GM12892 (cell line): ENCODE measurements at places on chromosomes 12 and 14.

DNA sequence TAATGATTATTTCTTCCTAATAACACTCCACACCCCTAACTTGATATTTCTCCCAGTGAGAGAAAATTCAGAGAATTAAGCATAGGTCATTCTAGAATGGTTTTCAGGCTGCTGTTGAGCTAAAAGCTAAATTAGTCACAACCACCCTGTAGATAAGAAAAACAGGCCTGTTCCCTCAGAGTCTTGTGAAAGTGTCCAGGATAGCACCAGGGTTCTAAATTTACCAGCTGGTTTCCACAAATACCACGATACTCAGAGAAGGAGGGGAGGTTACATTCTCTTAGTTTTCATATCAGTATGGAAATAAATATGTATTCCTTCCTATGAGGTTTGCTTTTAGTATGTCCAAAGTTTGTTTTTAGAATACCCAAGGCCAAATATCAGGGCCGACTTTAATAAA is 66.0 kb upstream of the YARS2 start:
- no peak for DNase-seq

DNA sequence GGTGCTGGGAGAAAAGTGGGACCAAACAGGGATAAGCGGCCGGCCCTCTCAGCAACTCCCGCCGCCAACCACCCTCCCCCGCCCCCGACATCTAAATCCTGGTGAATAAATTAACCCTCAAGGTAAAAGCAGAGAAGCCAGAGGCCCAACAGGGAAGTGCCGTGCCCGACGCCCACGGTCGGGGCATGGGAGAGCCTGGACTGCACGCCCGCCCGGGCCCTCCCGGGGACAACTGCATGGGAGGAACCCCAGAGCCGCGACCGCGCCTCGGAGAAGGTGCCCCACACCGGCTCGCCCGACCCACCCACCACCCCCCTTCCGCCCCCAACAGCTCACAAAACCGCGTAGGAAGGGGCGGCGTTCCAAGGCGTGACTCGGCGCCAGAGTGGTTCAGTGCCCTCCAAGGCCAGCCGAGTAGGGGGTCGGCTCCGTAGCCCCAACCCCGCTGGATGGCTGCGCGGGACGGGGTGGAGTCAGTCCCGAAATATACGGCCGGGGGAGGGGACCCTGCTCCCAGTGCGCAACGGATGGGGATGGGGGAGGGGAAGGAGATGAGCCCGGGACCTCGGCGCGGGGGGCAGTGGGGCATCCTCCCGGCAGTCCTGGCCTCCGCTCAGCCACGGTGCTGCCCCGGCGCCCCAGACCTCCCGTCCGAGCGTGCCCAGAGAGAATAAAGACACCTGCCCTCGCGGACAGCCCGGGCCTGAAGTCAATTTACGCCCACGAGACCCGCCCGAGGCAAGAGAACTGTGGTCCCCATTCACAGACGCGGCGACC is 732 bp downstream of the SLC25A29 start:
- DNase-seq: no peak

- DNase-seq: no peak
Measured at GRCh38 chr14:71036433-71036832, 129.2 kb downstream of the PCNX1 start.

- no peak for DNase-seq
Measured at GRCh38 chr12:13431041-13431440, 234.5 kb downstream of the EMP1 start.

GRCh38 chr14:95237121-95237957 is 80.0 kb upstream of the DICER1 start:
- no peak for DNase-seq

DNA sequence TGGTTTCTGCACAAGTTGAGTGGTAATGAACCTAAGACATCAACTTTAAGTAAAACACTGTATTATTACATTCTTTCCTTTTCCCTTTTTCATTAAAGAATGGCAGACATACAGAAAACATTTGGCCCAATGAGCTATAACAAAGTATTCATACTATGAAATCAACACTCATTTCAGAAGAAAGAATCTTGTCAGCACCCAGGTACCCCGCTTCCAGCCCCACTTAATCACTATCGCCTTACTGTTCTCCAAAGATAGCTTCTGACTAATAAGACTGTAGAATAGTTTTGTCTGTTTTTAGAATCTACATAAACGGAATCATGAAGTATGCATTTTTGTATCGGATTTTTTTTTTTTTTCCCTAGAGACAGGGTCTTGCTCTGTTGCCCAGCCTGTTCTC is 9.5 kb downstream of the CNTN1 start:
- no peak for DNase-seq

DNA sequence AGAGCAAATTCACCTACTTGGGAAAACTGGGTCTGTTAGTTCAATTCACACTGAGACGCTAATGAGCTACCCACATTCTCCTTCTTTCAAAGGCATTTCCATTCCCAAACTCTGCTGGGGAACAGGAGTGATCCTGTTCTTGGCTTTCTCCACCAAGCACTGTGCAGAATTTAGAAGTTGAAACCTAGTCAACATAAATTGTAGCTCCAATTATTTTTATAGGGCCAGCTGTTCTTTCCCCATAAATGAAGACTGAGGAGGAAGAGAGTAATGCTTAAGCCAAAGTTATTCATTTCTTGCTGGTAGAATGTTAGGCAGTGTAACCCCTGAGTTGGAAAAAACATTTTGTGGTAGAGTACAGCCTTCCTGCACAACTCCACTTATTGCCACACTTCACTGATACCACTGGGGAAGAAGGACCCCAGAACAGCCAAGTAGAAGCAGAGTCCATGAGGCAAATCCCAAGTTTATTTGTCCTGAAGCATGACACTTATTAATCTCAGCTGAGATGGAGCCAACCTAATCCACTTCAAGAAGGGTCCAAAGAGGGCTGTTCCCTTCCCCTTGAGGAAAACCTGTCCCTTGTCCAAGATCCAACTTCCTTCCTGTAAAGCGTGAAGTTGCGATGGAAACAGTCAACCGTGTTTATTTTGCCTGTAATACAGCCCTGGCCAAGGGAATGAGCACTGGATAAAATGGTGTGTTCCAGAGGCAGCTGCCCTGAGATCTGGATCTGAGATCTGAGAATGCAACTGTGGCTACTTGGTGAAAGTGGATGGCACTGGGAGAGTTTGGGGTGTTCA is 151.8 kb downstream of the TBX5 start:
- no peak for DNase-seq

DNA sequence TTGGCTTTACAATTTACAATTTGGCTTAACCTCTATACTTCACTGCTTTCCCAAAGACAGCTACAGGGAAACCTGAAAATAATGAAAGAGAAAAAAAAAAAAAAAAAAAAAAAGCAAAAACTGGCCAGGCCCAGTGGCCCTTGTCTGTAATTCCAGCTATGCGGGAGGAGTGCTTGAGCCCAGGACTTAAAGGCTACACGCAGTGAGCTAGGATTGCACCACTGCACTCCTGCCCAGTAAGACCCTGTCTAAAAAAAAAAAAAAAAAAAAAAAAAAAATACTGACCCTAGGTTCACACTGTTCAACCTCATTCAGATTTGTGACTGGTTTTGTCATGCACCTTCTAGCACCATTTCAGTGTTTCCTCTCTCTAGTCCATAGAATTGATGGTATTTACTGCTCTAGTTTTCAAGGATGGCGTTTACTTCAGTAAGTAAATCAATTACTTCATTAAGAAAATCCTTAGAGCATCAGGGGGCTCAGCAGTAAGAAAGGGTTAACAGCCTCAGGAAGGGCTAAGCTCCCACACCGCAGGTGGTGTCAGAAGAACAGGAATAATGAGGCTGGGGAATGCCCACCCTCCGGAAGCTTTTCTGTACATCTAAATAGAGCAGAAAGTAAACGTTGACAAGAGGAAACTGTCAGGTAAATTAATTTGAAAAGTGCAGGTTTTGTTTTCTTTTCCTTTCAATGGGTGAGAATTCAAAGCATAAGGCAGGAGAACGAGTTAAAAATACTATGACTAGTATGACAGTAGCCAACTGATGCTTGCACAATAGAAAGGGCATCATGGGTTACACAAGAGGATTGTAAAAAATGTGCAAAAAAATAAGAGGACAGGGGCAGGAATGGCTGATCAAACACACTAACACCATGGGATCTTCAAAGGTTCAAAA is 115.0 kb upstream of the MDM1 start:
- no peak for DNase-seq

- DNase-seq: no peak
Measured at GRCh38 chr14:44107156-44107555, 399.9 kb downstream of the FSCB start.

DNA sequence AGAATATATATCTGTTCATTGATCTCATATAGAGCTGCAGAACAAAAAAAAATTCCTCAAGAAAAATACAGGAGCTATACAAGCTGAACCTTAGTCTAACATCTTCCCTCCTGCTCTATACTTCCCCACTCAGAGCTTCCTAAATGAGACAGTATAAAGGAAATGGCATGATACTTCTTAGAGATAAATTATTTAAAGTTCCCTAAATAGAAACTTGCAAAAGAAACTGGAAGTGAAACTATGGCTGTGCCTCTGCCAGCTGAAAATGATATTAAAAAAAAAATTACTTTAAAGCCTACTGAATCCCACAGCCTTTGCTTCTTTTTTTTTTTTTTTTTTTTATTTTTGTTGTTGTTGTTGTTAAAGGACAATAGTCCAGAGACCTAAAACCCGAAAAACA is 11.6 kb upstream of the NEK9 start:
- no peak for DNase-seq

GRCh38 chr14:72291908-72292688 is 359.9 kb downstream of the RGS6 start:
- DNase-seq: peak; percentile 17

- DNase-seq: no peak
Measured at GRCh38 chr12:64800640-64801039, 23.8 kb upstream of the TBC1D30 start.

DNA sequence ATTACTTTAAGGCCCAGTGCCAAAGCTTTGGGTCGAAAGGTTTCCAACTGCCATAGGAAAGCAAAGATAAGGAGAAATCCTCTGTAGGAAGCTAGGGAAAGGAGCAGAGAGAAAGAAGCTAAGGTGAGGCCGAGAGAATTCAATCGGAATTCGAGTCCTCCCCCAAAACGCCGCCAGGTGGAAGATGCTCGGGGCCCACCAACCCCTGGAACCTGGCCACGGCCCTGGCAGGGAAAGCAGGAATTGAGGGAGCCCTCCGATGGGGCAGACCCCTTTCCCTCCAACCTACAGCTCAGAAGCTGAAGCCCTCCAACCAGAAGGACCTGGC is 498 bp downstream of the GMFB start:
- DNase-seq: no peak

DNA sequence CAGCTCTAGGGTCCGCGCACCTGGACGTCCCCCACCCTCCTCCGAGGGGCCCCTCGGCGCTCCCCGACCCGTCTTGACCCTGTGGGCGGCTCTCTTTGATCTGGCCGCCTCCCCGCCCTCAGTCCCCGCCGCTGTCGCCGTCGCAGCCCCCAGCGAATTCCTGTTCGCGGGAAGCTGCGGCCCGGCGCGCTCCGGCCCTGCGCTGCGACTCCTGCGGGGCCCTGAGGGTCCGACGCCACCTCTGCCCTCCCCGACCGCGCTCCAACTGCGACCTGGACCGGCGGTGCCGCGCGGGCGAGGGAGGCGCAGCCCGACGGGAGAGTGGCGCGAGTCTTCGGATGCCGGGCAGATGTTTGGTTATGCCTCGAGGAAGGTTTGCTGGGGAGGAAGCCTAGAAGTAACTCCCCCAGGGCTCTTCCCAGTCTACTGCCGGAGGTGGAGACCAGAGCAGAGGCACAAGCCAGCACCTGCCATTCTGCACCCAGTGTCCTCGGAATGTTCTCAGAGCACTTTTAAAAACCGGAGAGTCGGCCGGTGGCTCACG is 440 bp upstream of the ISM2 start:
- peak; percentile 52 for DNase-seq

- no peak for DNase-seq
Measured at GRCh38 chr14:79613625-79614024, 597.7 kb downstream of the DIO2 start.

DNA sequence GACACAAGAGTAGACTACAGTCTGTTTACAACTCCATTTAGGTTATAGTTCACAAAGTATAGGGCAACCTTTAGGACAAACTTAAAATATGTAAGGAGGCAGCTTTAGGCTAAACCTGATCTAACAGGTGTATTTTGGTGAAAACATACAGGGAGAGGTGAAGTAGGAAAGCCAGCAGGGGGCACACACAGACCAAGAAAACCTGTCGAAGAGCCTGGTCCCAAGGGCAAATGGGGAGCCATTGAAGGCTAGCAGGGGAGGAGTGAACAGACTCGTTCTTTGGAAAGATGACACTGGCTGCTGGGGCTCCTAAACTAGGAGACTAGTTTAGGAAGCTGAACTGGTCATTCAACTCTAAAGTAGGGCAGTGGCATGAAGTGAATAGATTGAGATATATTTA is 138.8 kb upstream of the WSCD2 start:
- DNase-seq: no peak

DNA sequence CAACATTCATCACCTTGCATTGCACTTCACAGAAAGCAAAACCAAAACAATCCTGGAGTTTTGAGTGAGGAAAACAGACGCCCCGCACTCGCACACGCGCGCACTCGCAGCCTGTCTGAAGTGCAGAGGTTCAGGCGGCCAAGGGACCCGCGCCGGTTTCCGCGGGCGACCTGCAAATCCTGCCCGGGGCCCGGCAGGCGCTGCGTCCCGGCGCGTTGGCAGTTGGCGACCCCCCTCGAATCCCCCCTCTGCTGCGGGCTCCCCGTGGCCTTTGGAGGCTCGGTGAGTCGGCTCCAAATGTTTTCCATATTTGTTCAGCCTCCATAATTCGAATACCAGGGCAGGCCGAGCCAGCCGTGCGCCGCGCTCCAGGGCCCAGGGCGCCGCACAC is at the start of gene SSPN:
Gene SSPN (plus strand): TSS at position 324 of the 391 bp plus-strand sequence. CDS start 100 bp downstream, outside the sequence.
- DNase-seq: no peak
